NCI-H2081 treated with DMSO at 0.1 percent for 48 hours (cell line): ENCODE measurements at places on chromosomes 7 and 10.

DNA sequence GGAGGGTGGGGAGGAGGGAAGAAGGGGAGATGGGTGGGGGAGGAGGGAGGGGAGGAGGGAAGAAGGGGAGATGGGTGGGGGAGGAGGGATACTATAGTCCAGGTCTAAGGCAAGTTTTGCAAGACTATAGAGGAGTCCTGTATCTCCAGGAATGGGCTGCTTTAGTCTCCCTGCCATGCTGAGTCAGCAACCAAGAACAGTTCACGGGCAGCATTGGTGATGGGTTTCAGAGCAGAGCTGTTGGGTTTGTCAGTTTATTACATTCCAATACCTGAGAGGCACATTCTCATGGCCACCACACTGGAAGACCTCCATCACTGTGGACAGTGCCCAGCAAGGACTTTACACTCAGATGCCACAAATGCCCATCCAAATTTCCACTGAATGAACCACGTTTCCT, 212.7 kb downstream of the GRM8 start:
- DNase-seq: no peak

GRCh38 chr7:4675771-4676367, 6.2 kb upstream of the FOXK1 start:
- no peak for DNase-seq

GRCh38 chr10:89003344-89003743, 12.7 kb downstream of the FAS start:
- DNase-seq: no peak

DNA sequence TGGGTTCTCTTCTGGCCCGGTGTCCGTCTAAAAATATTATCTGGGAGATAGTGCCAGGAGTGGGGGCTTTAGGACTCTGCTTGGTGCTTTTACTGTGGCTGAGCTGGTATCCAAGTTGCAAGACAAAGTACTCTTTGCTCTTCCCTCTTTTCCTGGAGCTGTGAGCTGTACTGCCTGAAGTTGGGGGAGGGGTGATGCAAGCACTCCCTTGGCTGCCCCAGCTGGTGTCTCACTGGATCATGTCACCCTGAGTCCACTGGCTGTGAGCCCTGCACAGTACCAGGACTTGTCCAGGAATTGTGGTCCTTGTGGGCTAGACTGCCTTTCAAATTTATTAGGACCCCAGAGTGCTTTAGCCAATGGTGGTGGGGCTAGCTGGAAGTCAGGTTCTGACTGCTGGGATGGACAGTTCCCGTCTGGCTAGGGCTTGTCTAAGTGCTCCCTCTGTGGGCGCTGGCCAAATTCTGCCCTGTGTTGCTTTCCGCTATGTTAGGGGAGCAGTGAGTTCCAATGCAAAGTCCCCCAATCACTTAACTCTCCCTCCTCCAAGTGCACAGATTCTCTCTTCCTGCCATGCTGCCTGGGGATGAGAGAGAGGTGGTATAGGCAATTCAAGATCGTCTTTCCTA, 13.1 kb downstream of the CC2D2B start:
- no peak for DNase-seq

- no peak for DNase-seq
These were observed 20.5 kb upstream of the JAZF1 start for GRCh38 chr7:28201131-28201530.

GRCh38 chr7:38563741-38564140, 67.4 kb downstream of the AMPH start:
- DNase-seq: no peak

DNA sequence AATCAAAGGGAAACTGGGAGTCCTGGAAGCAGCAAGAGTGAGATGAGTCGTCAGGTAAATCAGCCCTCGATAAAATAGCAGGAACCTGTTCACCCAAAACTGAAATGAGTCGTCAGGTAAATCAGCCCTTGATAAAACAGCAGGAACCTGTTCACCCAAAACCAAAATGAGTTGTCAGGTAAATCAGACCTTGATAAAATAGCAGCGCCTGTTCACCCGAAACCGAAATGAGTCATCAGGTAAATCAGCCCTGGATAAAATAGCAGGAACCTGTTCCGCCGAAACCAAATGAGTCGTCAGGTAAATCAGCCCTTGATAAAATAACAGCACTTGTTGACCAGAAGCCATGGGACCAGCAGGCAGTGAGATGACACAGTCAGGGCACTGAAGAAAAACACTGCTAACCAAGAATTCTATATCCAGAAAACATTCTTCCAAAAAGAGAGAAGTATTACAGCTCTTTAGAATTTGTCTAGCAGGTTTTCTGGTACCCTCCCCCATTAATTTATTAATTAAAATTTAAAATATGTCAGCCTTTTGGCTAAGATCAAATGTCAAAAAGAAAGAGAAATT, 3.4 kb upstream of the CYP2E1 start:
- DNase-seq: no peak

DNA sequence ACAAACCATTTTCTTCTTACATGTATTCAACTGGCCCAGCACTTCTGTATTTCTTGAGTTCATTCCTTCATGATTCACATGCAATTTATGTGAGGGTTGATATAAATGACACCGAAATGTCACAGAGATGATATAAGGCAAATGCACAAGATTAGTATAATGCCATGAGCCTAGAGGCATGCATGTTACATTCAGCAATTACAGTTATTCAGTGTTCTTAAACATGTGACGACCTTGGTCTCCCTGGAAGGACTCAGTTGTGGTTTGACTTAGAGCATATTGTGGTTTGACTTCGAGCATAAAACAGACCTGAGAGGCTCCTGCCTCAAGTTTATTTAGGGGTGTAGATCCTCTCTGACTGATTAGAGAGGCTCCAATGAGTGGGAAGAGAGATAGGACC, 752.1 kb upstream of the POM121L12 start:
- DNase-seq: no peak

- DNase-seq: no peak
These were observed 193.4 kb upstream of the PDE1C start for GRCh38 chr7:32263611-32264010.

- DNase-seq: no peak
These were observed 87.6 kb downstream of the PIP4K2A start for GRCh38 chr10:22626784-22627183.

DNA sequence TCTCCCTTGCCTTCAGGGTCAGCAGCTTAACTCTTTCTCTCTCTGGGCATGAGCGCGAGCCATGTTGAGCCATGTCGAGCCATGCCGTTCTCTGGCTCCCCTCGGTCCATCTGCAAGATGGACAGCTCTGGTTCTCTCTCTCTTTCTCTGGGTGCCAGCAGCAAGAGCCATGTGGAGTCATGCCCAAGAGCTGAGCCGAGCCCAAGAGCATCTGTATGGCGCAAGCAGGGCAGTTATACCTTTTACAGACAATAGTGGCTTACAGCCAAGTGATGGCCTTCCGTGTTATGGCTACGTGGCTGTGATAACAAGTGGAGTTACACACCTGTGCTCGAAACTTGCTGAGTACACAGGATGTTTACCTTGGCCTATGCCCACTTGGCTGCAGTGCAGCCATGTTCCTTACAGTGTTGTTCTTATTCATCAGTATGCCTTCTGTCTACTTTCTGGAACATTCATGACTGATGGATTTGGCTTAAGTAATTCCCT, 327.7 kb downstream of the GLRX3 start:
- DNase-seq: no peak

GRCh38 chr7:83504330-83504729, 144.6 kb downstream of the SEMA3E start:
- no peak for DNase-seq

DNA sequence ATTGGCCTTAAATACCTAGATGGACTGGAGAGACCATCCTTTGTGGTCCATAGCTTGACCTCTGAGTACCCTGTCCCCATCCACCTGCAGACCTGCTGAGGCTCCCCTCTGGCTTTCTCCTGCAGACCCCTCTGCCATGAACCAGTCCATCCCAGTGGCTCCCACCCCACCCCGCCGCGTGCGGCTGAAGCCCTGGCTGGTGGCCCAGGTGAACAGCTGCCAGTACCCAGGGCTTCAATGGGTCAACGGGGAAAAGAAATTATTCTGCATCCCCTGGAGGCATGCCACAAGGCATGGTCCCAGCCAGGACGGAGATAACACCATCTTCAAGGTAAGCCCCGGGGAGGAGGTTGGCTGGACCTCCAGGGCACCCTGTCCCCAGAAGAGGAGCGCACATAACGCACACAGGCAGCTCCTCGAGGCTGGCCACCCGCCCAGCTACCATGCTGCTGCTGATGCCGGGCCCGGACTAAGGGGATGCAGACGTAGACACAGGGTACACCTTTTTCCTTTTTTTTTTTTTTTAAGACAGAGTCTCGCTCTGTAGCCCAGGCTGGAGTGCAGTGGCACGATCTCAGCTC, 4.3 kb downstream of the IRF5 start:
- DNase-seq: no peak

GRCh38 chr10:92267343-92267742, 23.5 kb downstream of the CPEB3 start:
- no peak for DNase-seq

DNA sequence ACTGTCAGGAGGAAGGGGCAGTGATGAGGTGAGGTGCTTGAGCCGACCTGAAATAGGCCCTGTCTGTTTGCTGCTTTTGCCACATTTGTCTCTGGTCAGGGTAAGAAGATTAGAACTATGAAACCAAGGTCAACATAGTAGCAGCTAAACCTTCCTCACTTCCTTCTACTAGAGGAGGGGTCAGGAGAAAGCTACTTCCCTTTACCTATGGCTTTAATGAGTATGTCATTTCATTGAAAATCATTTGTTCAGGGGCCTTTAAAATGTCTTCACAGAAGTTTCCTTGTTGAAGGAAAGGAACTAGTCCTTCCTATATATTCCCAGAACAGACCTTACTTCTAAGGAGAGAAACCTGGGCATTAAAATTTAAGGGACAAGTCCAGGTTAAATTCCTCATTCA, 19.0 kb downstream of the HYAL4 start:
- no peak for DNase-seq

DNA sequence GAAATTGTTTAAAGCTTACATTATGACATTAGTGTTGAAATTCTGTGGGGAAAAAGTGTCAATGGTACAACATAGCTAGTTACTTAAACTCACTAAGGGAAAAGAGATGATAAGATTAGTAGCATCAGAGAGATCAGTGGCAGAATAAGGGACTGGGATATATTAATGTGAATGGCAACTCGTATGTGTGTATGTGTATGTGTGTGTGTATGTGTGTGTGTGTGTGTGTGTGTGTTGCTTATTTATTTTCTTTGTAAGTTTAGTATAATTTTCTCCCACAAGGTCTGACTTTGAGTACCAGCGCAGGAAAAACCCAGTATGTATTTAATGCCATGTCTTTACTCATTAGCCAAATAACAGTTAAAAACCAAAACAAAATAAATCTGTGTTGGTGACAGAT, 256.1 kb downstream of the ARHGAP21 start:
- DNase-seq: no peak

GRCh38 chr10:1309617-1310270, 253.6 kb downstream of the WDR37 start:
- DNase-seq: no peak

- no peak for DNase-seq
These were observed at the start of gene RAPGEF5 for GRCh38 chr7:22356701-22357310. Gene RAPGEF5 (minus strand): TSS chr7:22357154. CDS start chr7:22357060, 94 bp downstream.

DNA sequence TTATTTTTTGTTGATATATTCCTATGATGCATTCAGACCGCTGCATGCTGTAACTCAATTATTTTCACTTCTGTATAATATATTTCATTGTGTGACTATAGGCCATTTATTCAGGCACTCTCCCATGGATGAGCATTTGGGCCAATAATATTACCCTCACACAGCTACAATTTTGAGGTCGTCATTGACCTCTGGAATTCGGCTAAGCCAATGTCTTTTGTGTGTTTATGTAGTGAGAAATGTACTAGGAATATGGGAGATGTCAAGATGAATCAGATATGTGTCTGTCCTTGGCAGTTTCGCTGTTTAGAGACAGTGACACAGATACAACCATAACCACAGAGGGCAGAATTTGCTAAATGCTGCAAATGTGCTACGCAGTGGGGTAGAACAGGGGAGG, 474.2 kb downstream of the ADRA2A start:
- no peak for DNase-seq

- DNase-seq: no peak
These were observed 290.1 kb upstream of the ZNF32 start for GRCh38 chr10:43938810-43939209.

DNA sequence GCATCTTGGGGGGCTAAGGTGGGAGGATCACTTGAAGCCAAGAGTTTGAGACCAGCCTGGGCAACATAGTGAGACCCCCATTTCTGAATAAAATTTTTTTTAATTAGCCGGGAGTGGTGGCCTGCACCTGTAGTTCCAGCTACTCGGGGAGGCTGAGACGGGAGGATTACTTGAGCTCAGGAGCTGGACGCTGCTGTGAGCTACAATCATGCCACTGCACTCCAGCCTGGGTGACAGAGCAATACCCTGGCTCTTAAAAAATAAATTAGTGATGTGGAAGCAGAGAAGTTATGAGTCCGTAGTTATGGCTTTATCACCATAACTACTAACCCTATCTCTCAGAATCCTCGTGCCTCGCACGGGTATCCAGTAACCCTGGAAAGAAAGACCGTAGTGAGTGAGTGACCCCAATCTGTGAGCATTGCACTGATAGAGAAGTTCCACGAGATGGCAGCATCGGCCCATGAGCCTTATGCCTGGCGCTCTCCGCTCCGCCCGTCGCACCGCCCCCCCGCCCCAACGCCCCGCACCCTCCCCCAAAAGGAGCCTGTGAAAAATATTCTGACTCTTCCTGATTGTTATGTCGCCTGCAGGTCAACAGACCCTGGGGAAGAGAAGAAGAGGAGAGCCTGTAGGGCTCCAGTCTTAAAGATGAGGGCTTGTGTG, 4.9 kb upstream of the SLC29A3 start:
- DNase-seq: no peak

GRCh38 chr10:95830044-95830443, 74.1 kb downstream of the ENTPD1 start:
- DNase-seq: no peak

- DNase-seq: no peak
These were observed 291.8 kb downstream of the TCERG1L start for GRCh38 chr10:131019696-131020095.

DNA sequence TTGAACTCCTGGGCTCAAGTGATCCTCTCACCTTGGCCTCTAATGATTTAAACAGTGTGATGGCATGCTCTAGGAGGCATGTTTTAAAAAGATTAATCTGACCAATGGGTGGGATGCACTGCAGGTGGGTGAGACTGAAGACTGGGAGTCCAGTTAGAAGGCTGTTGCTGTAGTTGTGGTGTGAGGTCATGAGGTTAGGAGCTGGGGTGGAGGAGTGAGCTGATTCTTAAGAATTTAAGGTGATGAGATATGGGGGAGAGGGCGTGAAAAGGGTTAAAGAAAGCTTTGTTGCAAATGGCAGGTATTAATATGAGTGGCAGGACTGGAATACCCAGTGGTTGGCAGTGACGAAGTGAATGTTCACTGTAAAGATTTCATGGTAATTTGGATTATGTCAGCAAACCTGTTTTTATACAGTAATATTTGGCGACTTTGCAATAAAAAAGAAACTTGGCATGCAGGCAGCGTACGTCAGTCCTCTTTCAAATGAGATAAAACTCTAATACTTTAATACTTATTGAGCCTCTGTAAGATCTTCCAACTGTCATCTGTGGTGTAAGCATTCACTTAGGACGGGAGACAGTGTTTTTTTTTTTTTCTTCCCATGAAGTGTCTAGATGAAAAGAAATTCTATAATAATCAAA, 72.8 kb upstream of the MTPN start:
- DNase-seq: no peak
